Hepatic stellate cell (primary cell): ENCODE measurements at places on chromosomes 6 and 20.

DNA sequence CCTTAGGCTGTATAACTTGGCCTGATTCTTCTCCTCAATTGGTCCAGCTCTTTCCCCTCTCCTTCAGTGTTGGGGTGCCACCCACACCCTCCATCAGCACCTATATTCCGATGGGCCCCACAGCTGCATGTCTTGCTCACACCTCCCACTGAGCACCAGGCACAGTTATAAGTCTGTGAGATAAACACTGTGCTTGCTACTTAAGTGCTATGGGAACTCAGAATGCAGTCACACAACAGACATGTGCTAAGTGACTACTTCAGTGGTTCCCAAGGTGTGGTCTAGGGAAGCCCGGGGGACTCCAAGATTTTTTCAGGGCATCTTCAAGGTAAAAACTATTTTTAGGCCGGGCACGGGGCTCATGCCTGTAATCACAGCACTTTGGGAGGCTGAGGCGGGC is 7.3 kb downstream of the ZC3H12D start:
- no peak for DNase-seq

GRCh38 chr6:160177220-160177619 is 55.6 kb downstream of the SLC22A1 start:
- no peak for DNase-seq

DNA sequence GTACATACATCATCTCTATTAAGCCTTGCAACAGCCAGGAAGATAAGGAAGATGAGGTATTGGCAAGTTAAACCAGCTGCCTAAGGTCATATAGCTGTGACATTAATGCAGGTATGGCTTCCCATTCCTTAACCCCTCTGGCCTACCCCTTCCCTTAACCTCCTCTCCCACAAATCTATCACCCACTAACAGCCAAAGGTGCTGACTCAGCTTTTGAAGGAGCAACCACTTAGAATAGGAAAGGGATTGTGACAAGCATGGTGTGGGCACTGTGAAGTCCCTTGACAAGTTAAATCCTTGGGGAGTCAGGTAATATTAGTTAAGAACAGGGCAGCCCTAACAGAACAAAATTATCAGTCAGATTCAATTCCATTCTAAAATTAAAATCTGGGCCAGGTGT is 5.4 kb upstream of the SH3BGRL2 start:
- DNase-seq = no peak

GRCh38 chr6:69883551-69883950 is 17.2 kb downstream of the COL19A1 start:
- DNase-seq = no peak

DNA sequence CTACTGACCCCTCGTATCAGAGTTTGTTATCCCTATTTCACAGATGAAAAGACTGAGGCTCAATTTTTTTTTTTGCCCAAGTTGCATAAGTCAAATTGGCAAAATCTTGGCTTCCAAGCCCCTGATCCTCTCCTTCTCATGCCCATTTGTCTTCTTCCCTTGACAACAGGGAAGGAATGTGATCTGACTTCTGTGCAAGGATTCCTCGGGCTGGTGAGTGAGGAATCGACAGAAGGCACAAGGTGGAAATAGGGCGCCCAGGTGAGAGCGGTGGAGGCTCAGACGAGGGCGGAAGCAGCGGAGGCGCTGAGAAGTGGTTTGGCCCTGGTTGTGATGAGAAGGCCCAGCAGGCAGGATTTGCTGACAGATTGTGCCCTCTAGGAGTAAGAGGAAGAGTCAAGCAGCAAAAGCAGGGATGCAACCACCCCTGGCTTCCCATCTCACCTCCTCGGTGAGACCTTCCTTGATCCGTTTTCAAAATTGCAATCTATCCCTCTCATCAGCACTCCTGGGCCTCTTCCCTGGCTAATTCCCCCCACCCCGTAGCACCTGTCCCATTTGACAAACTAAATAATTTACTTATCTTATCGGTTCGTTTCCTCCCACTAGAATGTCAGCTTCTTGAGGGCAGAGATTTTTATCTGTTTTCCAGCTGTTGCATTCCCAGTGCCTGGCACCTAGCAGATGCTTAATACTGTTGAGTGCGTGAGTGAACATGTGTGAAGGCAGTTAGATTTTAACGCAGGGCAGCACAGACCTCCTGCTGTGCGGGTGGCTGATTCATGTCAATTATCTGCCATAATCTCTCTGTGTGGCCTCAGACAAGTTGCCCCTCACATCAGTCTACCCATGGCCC is 3.7 kb upstream of the SIRPA start:
- DNase-seq = no peak

DNA sequence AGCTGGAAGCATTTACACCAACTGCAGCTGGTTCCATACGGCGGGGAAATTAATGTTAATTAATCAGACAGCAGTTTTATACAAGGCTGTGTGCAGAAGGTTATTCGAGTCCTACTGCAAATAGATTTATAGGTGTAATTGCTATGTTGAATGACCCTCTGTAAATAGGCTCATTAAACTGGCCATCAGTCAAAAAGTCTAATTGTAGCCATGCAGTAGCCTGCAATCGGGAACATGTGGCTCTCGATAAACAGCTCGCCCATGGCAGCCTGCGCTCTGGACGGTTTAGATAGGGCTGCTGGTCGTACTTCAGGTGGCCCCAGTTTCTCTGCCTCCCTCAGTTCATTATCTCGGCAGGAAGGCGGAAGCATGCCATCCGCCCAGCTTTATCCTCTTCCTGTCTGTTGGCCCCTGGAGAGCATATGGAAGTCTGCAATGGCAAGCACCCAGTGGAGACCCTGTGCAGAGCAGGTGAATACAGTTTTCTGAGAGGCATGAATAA is 143.2 kb downstream of the MBOAT1 start:
- no peak for DNase-seq

DNA sequence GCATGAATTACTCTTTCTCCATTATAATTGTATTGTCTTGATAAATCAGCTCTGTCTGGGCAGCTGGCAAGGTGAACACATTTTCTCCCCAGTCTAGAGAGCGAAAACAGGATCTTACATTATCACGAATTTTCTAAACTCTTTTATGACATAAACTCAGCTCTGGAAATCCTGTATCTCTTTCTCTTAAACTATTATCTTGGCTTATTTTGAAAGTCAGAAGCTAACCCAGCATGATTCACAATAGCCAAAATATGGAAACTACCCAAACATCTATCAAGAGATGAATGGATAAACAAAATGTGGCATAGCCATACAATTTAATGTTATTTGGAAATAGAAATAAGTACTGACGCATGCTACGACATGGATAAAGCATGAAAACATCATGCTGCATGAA is 25.9 kb upstream of the AGPAT4 start:
- no peak for DNase-seq

DNA sequence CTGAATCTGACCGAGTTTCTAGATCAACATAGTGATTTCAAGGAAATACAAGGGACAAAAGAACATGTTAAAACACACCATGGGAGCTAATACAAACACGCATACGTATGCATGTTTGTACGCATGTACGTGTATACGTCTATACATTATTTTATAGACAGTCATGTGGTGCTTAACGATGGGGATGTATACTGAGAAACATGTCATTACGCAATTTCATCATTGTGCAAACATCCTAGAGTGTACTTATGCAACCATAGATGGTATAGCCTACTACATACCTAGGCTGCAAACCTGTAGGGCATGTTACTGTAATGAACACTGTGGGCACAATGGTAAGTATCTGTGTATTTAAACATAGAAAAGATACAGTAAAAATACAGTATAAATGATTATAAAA is 25.0 kb upstream of the NELFCD start:
- no peak for DNase-seq

DNA sequence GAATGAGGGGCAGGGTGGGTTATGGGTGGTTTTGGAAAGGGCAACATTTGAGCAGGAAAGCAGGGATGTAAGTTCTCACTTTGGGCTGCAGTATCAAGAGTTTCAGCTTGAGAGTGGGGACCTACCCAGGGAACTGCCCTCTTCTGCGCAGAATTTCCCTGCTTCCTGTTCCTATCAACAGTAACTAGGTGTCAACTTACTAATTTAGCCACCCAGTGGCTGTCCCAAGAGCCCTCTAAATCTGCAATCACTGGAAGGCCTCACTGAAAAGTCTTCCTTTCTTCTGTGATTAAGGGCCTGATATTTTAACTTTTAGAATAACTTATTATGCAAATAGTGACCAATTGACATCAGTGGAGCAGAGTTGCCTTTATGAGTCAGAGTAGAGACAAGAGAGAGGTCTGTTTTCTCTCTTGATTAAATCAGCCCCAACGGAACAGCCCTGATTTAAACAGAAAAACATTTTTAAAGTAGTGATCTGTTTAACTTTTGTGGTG is 118.2 kb upstream of the RIPOR2 start:
- DNase-seq = peak; percentile 77

DNA sequence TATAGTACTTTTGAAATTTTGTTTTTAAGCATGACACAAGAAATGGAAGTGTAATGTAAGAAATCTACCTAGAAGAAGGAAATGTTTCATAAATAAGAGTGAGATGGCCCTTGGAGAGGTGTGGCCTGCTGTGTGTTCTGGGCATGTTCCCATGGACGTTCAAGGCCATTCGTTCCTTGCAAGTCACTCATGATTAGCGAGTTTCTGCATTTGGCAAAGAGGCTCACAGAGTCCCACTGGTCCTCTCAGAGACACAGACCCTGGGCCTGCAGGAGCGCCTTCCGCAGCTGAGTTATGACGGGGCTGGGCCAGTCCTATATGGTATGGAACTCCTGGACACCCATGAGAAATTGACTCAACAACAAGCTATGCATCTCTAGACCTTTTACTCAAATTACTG is 7.2 kb downstream of the THBS2 start:
- no peak for DNase-seq

- DNase-seq = no peak
These were observed 106.3 kb downstream of the SLC23A2 start for GRCh38 chr20:4894981-4895381.

DNA sequence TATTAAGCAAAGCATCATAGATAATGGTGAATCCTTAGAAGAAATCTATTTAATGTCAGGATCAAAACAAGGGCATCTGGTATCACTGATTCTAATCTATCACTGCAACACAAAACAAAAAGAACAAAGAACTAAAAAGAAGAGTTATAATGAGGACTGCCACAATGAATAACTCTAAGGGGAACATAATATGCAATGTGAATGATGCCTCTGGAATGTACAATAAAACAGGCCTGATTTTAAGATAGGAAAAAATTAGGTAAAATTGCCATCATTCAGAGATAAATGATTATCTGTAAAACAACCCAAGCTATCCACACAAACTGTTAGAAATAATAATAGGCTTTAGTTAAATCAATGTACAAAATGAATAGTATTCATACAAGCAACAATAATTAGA is 936.7 kb upstream of the CITED2 start:
- no peak for DNase-seq

GRCh38 chr20:23020230-23021018 is 14.7 kb upstream of the SSTR4 start:
- DNase-seq = no peak

DNA sequence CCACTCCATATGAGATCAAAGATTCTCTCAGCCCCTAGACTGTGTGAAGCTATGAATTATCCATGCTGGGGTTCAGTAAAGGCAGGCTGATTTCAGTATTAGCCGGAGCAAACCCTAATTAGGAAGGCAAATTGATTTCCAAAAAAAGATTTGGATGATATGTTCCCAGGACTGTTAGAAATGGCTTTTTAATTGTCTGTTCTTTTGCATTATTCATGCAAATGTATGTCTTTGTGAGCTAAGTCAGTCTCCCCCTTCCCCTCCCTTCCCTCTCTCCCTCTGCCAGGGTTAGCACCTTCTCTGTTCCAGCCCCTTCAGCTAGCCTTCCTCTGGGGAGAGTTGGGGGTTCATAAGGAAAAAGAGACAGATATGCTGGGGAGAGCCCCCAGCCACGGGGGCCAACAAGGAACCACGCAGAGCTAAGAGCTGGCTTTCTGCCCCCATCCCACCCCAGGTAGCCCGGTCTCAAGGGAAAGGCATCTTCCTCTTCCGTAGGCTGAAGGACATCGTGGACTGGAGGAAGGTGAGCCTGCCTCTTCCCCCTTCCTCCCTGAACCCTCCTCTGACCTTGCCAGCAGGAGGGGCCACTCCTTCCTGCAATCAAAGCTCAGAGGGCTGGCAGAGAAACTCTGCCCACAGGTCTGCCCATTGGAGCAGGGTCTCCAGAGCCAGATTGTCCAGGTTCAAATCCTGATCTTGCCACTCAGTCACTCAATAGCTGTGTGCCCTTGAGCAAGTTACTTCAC is 32.3 kb downstream of the PDRG1 start:
- DNase-seq = no peak

- no peak for DNase-seq
These were observed 15.2 kb downstream of the COX4I2 start for GRCh38 chr20:31652917-31653396.
